ENCODE measurements at places on chromosomes 12 and 14.

DNA sequence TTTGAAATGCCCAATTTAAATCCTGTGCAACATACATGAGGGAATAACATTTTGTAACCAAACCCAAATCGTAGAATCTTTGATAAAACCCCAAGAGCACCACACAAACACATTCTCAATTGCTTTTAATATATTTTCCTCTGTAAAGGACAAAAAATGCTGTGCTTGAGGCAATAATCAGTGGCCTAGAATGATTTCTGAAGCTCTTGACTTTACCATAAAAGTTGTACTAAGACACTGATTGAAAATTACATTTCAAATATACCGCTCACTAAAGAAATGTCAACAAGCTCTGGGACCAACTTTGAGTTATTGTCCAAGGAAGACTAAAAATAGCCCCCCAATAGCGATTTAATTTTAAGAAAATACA, 1.5 kb downstream of the EML5 start:
- DNase-seq: no peak

DNA sequence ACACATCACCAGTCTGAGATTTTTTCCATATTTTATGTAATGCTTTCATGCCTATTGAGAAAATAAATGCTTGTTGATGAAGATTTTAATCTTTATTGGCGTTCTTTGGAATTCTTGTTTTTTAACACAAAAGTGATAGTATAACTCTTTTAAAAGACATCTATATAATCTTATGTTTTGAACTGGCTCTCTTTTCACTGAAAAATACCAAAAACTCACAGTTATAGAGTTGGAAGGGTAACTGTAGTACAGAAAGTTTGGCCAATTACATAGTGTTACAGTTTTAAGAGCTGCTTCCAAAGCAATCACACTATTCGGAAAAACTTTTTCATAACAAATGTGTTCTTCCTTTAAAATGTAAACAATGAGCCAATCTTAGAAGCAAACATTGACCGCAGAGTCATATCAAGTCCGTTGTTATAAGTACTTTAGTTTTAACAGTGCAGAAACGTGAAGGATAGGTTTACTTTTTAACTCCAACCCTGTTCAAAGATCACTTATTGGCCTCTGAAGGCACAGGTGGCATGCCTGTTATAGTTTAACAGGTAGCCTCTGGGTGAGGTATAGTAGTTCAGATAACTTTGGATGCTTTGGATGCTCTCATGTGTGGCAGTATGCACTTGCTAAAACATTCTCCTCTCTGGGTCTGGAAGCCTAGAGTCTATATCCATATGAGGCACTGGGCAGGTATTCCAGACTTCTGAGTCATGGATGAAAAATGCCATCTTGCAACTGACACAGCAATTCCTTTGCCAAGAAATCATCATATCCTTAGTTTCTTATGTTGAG, 12.1 kb upstream of the NTN4 start:
- peak; percentile 12 for DNase-seq

DNA sequence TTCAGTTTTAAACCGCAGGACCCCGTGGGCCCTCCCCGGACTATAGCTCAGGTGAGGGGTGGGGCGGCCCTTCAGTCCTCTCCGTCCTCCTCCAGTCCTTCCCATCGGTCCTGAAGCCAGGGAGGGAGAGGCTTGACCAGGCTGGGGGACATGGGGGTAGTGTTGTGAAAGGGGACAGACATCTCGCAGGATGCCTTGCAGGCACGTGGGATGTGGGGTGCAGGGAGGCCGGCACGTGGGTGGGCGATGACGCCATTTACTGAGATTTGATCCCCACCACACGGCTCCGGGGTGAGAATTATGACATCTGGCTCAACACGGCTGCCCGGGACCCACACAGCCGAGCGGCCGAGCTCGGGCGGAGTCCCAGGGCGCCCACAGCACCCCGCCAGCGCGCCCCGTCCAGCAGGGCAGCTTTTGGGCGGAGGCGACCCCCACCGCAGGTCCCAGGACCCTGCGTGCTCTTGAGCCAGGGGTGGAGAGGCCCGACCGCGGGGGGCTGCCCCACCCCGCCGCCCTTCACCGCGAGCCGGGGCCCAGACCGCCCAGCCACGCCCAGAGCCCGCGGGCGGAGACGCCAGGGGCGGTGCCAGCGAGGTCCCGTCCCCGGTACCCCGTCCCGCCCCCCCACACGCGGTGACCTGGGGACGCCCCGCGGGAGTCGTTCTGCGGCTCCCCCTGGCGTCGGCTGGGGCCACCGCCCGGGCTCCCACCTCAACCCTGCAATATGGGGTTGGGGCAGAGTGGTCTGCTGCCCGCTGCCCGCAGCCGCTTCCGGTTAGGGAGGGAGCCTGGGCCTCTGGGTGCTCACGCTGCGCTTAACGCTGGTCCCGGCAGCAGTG, 3.3 kb upstream of the EXOC3L4 start:
- DNase-seq: no peak

DNA sequence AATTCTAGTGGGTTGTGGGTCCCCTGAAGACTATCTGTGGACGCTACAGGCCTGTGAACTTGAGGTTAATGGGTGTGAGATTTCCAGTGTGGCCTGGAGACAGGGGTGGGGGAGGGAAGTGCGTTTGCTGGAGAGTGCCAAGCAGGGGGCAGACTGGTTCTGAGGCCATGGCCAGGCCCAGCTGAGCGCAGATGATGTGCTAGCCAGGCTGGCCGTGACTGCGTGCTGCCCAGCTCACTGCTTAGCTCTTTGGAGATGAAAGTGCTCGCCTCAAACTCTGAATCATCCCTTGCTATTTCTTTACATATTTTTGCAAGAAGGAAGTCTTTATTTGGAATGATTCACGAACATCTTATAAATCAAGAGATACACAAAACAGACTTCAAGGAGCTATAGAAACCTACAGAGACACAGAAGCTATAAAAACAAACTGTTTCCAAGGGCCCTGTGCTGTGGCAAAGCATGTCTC, 75.2 kb upstream of the PLEKHG3 start:
- DNase-seq: peak; percentile 52

- DNase-seq: no peak
Observed at GRCh38 chr12:179885-180284, 34.1 kb downstream of the SLC6A12 start.

DNA sequence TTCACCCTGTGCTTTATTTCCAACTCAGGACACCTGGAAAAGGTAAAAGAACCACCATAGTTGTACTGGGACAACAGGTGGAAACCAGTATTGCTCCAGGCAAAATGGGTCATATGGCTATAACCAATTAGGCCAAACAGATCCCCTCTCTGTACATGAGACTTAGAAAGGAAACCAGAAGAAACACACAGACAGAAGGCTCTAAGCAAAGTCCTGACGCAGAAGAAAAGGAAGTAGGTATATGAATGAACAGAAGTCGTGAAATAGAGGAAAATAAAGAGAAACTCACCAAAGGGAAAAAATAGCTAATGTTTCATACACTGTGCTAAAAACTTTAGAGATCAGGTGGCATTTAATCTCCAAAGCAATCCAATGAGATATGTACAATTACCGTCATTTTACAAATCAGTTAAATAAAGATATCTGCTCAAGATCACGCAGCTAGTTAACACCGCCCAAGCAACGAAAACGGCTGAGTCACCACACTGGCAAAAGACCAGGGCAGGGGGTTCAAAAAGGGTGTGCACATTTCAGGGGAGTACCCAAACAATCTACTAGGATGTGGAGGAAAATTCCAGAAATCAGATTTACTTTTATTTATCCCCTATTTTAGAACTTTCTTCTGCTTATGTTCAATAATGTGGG, 82.3 kb downstream of the ITPR2 start:
- no peak for DNase-seq

- no peak for DNase-seq
Observed at GRCh38 chr14:95956601-95957460, 80.2 kb downstream of the TUNAR start.

DNA sequence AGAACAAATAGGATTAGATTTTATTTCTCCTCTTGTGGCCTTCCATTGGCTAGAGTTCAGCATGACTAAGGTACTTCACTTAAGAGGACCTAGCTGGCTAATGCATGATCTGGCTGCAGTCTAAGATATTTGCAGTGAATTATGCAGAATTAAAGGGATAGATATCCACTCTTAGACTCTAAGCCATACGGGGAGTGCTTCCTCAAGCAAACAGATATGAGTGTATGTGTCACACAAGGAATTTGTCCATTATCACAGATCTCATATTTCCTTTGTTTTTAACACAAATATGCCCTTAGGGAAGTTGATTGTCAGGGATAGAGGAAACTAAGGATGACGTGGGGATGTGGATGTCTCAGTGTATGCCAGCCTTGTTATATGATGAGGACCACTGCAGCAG, 88.1 kb upstream of the DHRS4 start:
- DNase-seq: no peak

GRCh38 chr14:102928412-102929240, 6.2 kb downstream of the AMN start:
- DNase-seq: peak; percentile 25

- no peak for DNase-seq
Observed at GRCh38 chr12:102970780-102971179, 13.3 kb downstream of the ASCL1 start.

DNA sequence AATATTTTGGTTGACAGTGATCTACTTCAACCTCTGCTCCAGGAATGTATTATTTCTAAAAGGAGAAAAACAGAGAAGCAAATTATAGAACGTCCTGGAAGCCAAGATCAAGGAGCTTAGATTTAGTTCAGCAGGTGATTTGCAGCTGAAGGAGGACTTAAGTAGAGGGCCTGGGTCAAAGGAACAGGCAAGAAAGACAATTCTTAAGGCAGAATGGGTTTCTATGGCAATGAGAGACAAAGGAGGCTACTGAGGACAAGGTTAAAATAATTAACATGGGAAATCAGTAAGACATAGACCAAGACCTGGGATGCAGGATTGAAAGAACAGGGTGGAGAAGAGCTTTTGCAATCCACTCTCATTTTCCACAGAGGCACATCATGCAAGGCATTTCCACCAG, 2.4 kb upstream of the SNW1 start:
- DNase-seq: no peak

GRCh38 chr14:49851813-49852212, 775 bp downstream of the NEMF start:
- no peak for DNase-seq

DNA sequence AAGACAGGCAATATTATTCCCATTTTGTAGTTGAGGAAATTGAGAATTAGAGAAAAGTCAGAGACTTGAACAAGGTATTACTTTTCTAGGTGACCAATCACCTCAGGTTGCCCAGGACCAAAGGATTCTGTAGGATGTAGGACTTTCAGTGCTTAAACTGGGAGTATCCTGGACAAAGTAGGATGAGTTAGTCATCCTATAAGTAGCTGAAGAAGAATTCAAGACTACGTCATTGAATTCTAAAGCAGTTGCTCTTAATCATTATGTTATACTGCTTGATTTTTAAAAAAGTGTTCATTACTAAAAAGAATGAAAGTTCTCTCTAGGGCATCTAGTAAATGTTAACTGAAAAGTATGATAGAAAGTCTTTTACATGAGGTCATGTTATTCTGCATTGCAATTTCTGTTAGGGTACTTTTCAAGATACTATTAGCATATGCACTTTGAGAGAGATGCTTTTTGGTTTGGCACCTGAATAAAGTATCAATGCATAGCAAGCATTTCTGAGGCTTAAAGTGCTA, 101.7 kb downstream of the RTN1 start:
- no peak for DNase-seq

DNA sequence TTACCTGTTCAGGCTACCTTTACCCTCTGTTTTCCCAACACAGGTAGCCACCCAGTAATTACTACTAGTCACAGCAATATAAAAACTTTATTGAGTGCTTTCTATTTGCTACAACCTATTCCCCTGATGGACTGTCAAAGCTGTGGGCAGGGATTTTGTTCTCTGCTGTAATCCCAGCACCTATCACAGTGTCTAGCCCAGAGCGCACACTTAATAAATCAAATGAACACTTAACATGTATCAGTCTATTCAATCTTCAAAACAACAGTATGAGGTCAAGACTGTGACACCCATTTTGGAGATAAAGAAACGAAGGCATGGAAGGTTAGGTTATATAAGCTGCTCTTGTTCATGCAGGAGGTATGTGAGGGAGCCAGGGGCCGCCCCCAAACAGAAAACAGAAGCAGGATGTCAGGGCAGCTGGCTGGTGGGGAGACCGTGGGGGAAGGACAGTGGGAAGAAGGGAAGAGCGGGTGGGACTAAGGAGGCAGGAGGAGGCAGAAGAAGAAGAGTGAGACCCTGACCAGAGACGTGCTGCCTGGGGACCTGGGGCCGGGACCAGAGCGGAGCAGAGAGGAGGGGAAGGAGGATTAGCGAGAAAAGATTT, 1.7 kb downstream of the TNFRSF1A start:
- DNase-seq: no peak

GRCh38 chr12:24979976-24980730, 31.3 kb upstream of the BCAT1 start:
- DNase-seq: no peak

DNA sequence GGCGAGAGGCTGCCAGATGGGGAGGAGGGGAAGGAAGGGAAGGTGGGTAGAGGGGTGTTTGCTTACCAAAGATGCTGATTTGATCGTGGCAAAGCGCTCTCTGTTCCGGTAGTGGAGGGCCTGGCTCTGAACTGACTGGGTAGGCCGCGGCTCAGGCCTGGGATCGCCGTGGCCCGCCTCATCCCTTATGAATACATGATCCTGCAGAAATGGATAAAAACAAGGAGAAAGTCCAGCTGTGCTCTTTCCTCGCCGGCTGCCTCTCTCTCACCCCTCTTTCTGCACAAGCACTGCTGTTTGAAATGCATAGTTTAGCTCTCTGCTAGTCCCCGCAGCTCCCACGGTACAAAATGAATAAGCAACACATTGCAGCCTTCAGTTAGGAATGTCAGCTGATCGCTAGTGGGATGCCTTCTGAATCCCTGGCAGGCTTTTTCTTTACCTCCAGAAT, 53.8 kb downstream of the PEBP1 start:
- no peak for DNase-seq

DNA sequence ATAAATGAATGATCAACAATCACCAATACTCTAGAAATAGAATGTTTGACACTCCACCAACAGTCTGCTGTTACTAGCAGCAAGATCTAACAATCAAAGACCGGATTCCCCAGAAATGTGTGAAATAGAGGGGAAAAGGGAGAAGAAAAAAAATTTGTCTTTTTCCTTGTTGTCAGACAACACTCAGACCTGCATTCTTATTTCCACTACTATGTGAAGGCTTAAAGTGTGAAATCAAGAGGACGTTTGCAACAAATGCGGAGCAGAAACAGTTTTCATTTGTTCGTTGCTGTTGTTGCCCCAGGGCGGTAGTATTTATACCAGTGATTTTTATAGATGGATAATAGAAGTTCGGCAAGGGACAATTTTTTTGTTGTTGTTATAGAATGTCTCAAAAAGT, 9.2 kb downstream of the NKX2-1 start:
- no peak for DNase-seq

GRCh38 chr12:5973461-5974115, 28.5 kb upstream of the ANO2 start:
- no peak for DNase-seq
